ENCODE measurements at places on chromosomes 16 and 17.

GRCh38 chr17:31524926-31525800, 133.7 kb downstream of the RAB11FIP4 start:
- peak; percentile 87 for DNase-seq

GRCh38 chr16:14559809-14560241, 70.2 kb downstream of the PARN start:
- DNase-seq = no peak

DNA sequence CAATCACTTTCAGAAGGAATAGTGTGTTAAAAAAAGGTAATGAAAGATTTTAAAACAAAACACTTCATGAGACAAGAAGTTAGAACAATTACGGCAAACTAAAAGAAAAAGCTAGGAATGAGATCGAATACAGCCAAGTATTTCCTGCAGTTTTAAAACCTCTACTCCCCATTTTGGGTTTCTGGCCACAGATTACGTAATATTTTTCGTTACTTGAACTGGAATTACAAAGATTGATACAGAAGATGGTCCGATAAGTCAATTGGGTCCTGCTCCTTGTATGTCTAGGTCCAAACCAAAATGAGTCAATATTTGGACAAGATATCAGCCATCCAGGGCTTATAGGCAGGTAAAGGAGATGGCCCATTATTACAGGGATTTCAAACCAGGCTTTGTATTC, 52.2 kb downstream of the SIAH1 start:
- DNase-seq = no peak

DNA sequence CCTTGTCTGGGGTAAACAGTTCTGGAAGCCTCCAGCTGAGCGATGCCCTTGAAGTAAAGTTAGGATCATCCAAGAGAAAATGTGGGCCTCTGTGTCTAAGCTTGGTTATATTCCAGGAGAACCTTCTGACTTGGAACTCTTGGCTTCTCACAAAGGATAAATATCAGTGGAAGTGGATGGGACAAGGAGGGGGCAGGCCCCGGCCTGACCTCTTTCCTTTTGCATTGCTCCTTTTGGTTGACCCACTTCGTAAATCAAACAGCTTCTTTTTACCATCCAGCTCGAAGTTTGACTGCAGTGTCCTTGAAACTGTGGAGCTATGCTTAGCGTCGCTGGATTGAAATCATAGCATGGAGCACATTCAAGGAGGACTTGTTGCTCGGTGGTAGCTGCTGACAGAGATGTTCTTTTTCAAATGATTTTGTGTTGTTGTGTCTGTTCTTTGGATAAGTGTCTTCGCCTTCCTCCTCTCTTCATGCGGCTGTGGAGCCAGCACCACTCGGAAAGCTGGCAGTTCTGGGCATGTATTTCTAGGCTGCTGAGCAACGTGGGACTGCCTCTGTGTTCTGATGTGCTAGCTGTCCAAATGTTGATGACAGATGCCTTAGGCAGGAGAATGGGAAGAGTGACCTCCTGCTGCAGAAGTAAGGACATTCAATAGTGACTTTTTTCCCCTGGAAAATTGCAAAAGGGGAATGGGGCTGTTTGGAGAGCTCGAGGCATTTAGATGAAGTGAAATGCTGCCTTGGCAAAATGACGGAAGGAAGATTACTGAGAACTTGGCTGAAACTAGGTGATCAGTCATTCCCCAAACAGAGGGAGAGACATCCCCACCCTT, 4.5 kb downstream of the MINK1 start:
- no peak for DNase-seq

- no peak for DNase-seq
Measured at GRCh38 chr17:20187049-20187448, 177.9 kb downstream of the SPECC1 start.

DNA sequence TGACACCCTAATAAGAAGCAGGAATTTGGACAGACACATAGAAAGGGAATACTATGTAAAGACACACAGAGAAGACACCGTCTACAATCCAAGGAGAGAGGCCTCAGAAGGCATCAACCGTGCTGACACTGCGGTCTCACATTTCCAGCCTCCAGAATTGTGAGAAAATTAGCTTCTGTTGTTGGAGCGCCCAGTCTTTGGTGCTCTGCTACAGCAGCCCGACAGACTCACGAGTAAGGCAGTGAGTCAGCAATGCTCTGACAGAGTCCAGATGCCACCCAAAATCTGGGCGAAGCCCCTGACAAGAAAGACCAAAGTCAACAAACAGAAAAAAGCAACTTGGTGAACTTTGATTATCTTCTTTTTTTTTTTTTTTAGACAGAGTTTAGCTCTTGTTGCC, 32.5 kb upstream of the RAI1 start:
- no peak for DNase-seq

GRCh38 chr17:5500589-5501391, 14.4 kb downstream of the MIS12 start:
- DNase-seq = peak; percentile 87

DNA sequence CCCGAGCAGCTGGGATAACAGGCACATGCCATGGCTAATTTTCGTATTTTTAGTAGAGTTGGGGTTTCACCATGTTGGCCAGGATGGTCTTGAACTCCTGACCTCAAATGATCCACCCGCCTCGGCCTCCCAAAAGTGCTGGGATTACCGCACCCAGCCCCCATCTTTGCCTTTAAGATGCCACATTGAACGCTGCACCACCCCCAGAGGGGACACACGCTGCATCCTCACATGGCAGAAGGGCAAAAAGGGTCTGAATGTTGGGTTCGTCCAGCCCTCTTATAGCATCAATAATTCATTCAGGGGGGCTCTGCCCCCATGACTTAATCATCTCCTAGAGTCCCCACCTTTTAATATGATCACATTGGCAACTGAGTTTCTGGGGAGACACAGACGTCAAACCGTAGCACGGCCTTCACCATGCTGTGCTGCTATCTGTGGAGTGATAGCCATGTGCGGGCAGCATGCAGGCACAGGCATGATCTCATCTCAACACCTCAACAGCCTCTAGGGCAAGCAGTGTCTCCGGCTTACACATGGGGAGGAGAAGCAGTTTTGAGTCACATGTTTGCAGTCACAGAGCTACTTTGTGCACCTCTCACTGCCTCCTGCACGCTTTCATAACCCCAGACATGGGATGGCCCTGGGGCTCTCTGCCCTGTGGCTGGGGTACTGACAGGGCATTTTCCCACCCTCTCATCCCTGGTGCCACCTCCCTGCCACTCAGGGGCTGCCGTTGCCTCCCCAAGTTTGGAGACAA, 30.0 kb downstream of the IL21R start:
- no peak for DNase-seq

DNA sequence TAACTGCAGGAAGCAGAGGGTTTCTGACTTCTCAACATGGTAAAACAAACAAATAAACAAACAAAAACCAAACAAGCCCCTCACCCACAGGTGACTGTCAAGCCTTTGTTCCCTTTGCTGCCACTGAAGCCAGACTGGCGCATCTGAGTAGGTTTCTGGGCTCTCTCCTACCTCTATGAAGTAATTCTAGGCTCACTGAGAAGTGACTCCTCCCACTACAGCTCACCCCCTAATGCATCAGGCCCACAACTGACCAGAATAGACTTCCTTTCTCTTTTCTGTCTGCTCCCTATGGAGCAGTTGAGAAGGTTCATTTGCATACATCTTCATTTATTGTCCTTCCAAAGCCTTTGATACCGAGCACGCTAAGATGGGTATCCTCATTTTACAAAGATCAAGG, 77.0 kb upstream of the CCL2 start:
- DNase-seq = no peak

All from amniotic stem cell (primary cell).